ENCODE measurements at places on chromosomes 13 and 19.

DNA sequence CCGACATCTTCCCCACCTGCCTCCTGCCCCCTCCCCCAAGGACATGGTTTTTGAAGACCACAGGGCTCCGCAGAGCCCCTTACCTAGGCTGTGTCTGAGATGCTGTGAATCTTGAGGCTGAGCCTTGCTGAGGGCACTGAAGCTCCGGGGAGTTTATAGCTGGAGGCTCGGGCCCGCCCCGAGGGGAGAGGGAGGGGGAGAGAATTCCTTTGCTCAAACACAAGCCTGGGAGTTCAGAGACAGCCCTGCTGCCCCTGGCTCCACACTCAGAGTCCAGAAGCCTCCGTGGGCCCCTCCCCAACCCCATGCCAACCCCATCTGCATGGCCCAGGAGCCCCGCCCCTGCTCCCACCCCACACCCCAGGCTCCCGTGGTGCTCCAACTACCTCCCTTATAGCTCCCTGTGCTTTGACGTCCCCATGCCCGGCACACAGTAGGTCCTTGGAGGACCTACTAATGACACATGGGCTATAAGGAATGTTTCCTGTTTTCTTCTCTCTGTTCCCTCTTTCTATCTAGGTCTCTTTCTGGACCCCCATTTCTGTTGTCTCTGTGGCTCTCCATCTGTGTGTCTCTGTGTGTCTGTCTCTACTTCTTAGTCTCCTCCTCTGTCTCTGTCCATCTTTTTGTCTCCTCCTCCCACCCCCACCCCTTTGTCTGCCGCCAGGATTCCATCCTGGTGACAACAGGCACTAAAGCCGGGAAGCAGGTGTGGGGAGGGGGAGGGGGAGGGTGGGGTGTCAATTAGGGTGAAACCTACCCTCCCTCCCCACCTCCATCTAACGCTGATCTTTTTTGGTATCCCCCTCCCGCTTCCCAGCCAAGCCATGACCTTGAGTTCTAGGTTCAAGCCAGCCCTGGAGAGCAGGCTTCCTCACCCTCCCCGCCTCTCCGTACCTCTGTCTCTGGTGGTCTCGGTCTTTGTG lies at the start of gene TNNT1:
Gene TNNT1 (minus strand): TSS at position 129 of the 926 bp plus-strand sequence. CDS start 2,049 bp downstream, outside the sequence.
- DNase-seq: peak; percentile 25

DNA sequence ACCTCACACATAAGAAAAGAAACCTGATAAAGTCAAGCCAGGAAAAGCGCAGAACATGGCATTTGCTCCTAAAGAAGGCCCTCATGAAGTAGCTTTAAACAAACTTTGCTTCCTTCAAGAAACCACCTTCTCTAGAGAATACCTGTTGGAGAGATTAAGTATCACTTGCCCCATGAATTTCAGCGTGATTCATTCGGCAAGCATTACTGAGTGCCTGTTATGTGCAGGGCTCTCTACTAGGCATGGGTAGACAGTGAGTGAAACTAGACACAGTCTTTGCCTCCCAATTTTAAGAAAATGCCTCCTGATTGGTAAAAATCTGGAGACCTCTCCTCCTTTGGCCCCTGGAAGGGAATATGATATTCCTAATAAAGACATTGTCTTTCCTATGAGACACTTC lies 475.8 kb upstream of the NBEA start:
- no peak for DNase-seq

DNA sequence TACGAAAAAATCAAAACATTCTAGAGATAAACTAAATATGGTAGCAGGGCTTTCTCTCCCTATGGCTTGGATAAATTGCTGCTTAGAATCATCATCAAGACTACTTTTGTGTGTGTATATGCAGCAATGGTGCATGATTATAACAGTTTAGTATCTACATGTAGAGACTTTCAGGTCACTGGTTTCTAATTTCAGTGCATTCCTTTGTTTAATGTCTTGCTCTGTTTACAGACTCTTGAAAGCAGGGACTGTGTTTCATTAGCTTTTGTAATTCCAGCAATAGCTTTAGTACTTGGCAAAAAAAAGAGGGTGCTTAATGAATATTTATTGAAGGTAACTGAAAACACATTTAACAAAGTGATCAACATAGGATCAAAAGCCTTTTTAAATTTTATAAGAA lies 420.7 kb downstream of the PCDH9 start:
- no peak for DNase-seq

- DNase-seq: no peak
Measured at GRCh38 chr19:50178320-50178719, 15.2 kb upstream of the IZUMO2 start.

DNA sequence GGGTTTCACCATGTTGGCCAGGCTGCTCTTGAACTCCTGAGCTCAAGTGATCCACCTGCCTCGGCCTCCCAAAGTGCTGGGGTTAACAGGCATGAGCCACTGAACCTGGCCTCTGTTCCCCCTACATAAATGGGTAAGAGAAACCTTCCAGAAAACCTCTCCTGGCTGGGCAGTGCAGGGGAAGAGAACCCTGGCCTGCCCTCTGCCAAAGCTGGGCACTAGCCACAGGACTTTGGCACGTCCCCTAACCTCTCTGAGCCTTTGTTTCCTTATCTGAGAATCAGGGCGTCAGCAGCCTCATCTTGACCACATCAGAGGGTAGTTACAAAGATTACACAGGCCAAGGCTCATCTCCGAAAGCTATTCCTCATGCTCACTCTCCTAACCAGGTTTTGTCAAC lies 2.2 kb downstream of the SBSN start:
- DNase-seq: no peak

- no peak for DNase-seq
Measured at GRCh38 chr13:50072676-50073075, 57.4 kb downstream of the KCNRG start.

DNA sequence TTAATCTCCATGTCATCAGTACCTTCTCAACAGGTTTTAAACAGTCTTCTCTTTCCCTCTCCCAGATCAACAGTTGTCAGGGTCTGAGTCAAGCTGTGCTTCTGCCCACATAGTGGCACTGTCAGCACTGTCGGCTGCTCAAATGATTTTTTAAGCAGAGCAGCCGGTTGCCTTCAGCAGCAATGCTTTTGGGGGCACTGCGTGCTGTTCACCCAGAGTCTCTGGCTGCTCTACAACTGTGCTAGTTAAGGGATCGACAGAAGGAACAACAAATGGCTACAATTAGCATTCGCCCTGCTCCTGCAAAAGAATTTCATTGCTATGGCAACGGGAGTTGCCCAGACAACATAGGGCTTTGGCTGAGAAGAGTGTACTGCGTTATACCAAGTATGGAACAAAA lies 412.9 kb downstream of the DIAPH3 start:
- peak; percentile 92 for DNase-seq

DNA sequence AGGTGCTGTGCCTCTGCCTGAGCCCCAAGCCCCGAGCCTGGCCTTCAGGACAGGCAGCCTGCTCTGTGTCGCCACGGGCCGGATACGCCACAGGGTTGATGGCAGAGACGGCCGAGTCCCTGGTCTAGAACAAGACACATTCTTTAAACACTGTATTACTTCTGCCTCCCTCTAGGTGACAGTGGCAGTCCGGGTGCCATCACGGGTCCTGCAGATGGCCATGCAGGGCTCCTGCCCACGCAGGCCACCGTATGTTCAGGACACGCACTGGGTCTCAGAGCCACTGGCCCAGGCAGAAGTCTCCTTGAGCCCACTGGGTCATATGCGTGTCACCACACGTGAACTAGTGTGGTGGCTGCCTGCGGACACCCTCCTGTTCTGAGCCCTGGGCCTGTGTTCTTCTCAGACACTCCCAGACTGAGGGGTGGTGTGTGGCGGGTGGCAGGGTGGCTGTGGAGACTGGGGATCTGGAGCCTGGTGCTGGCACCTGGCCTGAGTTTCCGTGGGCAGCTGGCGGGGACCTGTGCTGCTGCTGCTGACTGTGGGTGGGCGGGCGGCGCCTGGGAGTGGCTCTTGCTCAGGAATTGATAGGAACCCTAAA lies 4.4 kb downstream of the PLEKHJ1 start:
- peak; percentile 25 for DNase-seq

- DNase-seq: no peak
Measured at GRCh38 chr13:20272104-20272503, 40.0 kb upstream of the GJB6 start.

- peak; percentile 63 for DNase-seq
Measured at GRCh38 chr13:27022571-27023311, 148.9 kb downstream of the USP12 start.

DNA sequence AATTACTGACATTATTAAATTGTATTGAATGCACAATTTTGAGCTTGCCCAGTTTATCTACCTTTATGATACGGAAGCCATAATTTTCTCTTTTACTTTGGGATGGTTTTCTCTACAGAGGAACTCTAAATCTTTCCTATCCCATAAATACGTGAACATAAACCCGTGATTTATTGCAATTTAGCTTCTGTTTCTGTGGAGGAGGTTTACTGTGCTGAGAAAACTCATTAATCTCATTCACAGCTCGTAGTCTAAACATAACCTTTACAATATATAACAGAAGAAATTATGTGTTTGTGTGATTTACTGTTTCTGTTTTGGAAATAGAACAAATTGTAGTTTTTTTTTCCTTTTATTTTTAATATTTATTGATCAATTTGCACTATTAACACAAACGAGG lies 207.1 kb upstream of the PCDH9 start:
- DNase-seq: no peak

GRCh38 chr13:36796052-36796451 lies 23.0 kb upstream of the RFXAP start:
- no peak for DNase-seq

GRCh38 chr13:114311387-114311786 lies 2.9 kb upstream of the CHAMP1 start:
- no peak for DNase-seq

DNA sequence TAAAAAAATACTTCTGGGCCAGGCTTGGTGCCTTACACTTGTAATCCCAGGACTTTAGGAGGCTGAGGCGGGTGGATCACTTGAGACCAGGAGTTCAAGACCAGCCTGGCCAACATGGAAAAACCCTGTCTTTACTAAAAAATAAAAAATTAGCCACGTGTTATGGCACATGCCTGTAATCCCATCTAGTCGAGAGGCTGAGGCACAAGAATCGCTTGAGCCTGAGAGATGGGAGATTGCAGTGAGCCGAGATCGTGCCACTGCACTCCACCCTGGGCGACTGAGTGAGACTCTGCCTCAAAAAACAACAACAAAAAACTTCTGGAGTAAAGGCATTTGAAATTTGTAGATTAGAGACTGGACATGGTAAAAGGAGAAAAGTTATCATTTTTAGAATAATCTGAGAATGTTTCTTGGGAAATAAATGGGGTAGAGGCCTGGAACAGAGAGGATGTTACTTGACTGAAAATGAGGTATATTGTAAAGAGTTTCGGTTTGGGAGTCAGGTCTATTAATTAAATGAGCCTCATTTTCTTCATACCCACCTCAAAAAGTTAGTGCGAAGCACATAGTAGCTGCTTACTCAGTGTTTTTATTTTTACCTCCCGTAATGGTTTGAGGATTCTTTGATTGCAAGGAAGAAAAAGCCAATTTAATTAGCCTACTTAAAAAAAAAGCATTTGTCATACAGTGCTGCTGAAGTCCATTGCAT lies 2.6 kb downstream of the AKAP11 start:
- DNase-seq: no peak

DNA sequence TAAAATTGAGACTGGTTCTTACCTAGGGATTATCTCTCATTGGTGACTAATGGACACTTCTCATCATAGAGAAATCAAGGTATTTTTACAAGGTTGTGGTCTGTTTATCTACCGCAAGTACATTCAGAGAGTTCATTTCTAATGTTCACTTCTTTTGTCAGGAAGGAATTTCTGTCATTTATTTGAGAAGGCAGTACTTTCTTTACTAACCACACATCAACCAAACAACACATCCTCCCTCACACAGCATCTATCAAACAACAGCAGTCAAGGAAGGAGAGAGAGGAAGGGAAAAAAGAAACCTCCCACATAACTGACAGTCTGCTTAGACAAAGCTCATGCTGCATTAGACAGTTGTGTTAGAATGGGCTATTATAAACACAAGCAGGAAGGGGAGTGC lies 182.3 kb upstream of the KLF12 start:
- DNase-seq: peak; percentile 47

GRCh38 chr19:45693106-45693788 lies 781 bp downstream of the QPCTL start:
- peak; percentile 86 for DNase-seq

GRCh38 chr19:13033244-13033643 lies 38.0 kb downstream of the NFIX start:
- peak; percentile 20 for DNase-seq

GRCh38 chr19:48770266-48770665 lies 14.9 kb downstream of the FGF21 start:
- peak; percentile 77 for DNase-seq

DNA sequence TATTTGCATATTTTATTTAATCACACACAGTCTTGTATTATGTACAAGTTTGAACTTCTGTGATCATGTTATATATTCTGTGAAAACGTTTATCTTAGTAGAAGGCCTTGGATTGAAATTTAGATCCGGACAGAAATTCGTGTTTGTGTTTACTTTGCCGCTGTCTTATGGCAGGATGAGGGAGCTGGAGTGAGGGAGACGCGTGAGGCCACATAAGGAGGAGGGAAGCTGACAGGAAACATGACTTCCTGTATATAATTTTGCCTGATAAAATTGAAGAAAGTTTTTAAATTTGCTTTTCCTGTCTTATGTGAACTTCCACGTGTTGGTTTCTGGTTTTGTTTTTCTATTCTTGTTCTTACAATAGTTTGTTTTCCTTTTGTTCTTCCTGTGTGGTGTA lies 200.2 kb downstream of the MTUS2 start:
- DNase-seq: no peak

- no peak for DNase-seq
Measured at GRCh38 chr19:1098177-1099051, 3.2 kb upstream of the POLR2E start.

GRCh38 chr19:57099199-57099661 lies 20.6 kb upstream of the USP29 start:
- DNase-seq: peak; percentile 51

GRCh38 chr19:4803736-4804695 lies 12.5 kb downstream of the FEM1A start:
- peak; percentile 72 for DNase-seq

- DNase-seq: no peak
Measured at GRCh38 chr13:102774214-102774568, 605 bp upstream of the TEX30 start.

DNA sequence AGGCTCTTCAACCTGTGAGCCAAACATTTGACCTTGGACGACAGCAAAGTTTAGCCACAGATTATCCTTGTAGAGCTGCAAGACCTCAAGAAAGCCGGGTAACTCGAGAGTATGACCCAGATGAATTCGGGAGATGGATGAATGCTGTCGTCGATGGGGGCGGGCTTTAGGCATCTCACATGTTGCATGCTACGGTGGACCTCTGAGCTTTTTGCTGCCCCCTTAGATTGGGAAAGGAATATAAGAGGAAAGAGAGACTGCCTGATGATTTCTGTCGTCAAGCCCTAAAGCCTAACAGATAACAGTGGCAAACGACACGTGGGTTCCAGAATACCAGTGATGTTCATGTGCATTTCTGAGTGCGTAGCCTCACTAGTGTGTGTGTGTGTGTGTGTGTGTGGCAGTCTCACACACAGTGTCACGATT lies 730 bp upstream of the ABCC4 start:
- DNase-seq: no peak
